ENCODE measurements at places on chromosomes 5 and 9.
A peak's percentile ranks its signal among the peaks of the same experiment; 100 is the strongest.

- peak; percentile 90 for DNase-seq
These were observed 120.3 kb upstream of the SPATA31C2 start for GRCh38 chr9:88258601-88259000.

GRCh38 chr5:109161914-109162683 is 247.7 kb downstream of the PJA2 start:
- DNase-seq: no peak

- DNase-seq: peak; percentile 79
These were observed 226.5 kb upstream of the MAP3K1 start for GRCh38 chr5:56588636-56589480.

- no peak for DNase-seq
These were observed 126.9 kb downstream of the PDE4D start for GRCh38 chr5:59766427-59767210.

DNA sequence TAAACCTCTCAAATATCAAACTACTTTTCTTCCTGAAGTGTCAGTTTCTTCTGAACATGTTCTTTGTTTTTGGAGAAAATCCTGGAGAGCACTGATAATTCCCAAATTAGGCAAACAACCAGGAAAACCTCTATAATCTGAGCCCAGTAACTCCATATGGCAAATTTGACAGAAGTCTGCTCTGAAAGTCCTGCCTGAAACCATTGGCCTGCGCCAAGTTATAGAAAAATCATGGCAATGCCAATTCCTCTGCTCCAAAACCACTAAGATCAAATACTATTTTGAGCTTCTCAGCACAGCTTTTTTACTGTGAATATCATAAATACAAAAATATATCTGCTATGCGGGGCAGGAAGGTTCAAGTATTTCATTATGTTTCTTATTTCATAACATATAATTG is 45.9 kb downstream of the PDE4D start:
- DNase-seq: no peak

Data from right forelimb (tissue), 1 donor.